MM.1S (cell line): ENCODE measurements at places on chromosomes 1 and 21.
A peak's percentile ranks its signal among the peaks of the same experiment; 100 is the strongest.

DNA sequence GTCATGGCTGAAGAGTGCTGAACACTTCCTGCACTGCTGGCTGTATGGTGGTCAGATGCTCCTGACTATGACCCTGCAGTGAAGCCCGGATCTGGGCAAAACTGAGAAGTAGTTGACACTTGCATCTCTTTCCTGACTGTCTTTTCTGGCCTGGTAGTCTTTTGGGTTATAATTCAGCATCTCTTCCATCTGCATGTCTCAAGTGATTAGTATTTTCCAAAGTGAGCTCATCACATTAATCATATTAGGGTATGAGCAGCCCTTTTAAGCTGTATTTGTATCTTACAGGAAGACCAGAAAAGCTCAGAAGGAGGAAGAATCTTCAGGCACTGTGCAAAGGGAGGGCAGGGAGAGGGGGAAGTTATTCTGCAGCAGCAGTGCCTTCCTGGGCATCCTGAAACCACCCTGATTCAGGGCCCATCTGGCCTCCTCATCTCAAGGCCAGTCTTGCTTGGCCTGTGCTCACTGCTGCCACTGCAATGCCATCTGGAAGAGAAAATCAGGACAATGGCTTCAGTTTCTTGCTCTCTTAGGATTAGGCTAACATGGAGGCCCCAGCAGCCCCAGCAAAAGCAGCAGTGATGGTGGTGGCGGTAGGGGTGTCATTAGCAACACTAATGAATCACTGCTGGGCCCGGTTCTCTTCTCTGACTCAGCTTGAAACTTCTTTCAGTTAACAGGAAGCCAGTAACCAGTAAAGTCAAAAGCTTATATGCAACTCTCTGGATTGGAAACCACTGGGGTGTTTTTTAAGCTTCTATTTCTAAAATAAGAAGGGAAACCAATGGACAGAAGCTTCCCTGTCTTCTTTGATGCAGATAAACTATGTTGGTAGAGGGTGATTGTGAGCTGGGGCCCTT is 63.3 kb upstream of the WDR26 start:
- DNase-seq = peak; percentile 86

GRCh38 chr1:59522925-59523505 is 226.1 kb downstream of the FGGY start:
- DNase-seq = no peak

DNA sequence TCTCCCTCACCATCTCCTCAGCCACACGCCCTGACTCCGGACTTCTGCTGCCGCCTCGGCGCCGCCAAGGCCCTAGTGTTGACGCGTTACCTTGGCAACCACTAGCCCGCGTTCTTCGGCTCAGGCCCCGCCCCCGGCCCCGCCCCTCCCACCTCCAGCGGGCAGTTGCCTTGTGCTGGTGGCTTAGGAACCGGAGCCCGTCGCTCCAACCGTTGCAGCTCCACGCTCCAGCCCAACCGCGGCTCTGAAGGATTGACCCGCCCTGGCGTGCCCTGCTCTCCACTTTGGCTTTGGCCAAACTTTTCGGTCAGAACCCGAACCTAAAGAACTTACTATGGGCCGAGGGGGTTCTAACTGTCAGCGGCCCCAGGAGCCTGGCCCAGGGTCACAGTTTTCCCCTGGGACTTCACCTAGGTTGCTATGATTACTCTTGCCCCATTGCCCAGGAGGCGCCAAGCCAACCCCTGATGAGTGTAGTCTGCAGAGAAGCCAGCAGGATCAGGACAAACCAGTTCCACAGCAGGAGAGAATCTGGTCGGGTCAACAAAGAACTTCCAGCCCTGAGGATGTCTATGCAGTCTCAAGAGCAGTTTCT is at the start of gene CFAP45:
Gene CFAP45 (minus strand): TSS at position 80 of the 595 bp plus-strand sequence. CDS start 67 bp downstream, at position 13.
- no peak for DNase-seq

DNA sequence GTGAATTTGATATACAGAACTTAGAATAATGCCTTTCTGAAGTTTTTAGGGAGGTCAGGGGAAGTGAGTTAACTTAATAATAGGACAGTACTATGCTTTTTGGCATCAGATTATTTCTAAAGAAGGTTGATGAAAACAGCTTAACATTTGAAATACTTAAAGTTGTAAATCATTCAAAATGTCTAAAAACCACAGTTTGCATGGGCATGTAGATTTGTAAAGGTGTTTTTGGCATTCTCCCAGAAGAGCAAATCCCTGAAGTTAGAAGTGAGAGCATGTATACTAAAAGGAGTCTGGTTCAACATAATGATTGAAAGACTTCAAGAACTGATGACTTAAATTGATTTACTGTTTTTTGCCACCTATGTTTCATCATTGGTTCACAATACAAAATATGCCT is 6.7 kb downstream of the DR1 start:
- DNase-seq = no peak

DNA sequence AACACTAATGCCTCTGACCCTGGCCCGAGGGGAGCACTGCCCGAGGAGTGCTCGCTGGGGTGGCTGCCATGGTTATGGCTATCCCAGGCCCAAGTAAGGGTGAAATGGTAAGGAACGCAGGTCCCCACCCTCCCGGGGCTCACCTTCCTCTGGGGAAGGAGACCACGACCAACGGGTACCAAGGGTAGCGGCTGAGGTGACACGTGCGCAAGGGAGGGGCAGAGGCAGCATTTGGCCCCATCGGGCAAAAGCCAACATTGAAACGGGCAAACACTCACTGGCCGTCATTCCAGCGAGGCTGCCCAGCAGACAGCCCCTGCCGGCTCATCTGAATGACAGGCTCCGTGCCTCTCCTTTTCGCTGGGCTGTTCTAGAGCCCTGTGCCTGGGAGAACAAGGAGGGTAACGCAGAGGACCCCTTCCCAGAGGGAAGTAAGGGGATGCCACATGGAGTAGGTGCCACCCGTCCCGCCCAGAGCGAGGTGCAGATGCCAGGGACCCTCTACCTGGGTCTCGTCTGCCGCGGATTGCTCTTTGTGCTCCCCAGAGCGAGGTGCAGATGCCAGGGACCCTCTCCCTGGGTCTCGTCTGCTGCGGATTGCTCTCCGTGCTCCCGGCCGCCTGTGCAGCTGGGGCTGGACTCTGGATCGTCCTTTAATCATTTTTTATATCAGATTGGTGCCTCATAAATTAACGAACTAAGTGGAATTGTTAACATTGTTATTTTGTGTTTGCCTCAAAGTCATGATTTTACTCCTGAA is 16.2 kb downstream of the ACTRT2 start:
- no peak for DNase-seq

GRCh38 chr1:62514746-62515423 is 78.0 kb downstream of the USP1 start:
- DNase-seq = no peak

DNA sequence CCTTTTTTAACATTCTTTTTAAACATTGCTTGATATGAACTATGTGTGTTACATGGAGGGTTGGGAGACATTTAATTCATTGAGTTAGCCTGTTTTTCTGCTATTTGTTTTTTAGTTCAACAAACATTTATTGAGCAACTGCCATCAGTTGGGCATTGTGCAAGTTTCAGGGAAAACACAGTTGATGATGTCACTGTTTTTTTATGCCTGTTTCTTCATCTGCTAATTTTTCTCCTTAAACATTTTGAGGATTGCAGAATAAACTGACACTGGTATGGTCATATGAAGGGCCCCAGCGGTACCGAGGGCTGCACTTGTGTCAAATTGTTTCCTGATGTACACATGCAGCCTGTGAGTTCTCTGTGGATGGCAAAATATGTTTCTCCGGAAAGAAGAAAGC is 253.0 kb downstream of the FGGY start:
- no peak for DNase-seq

DNA sequence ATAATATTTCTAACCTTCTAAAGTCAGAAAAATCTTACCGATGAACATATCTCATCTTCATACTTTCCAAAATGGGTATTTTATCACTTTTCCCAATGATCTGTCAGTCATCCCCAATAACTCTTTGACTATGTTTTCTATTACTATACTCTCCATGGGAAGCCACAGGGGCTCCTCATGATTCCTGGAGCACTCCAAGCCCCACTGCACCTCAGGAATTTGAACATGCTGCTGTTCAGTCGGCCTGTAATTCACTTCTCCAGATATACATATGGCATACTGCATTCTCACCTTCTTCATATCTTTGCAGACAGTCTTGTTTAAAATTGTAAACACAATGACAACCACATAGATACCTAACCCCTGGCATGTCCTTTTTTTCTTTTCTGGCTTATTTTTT is 333.0 kb downstream of the BRINP3 start:
- no peak for DNase-seq
